ENCODE measurements at places on chromosomes 12 and 14. TPM values are rescaled to one million over a fixed set of nuclear protein-coding genes. Genes with fewer than 3 reads are reported as not detected.

Gene SCNN1A
- 0.18 TPM for total RNA-seq

Gene SLC38A2
- total RNA-seq, result 427 TPM

Gene LHX5
- not detected for total RNA-seq

Gene SLCO1B3
- total RNA-seq, result not detected

Gene AMN1
- 8.5 TPM for total RNA-seq

Gene MEG3
- total RNA-seq, result 227 TPM

Gene KRT6A
- 0.21 TPM for total RNA-seq

DNA sequence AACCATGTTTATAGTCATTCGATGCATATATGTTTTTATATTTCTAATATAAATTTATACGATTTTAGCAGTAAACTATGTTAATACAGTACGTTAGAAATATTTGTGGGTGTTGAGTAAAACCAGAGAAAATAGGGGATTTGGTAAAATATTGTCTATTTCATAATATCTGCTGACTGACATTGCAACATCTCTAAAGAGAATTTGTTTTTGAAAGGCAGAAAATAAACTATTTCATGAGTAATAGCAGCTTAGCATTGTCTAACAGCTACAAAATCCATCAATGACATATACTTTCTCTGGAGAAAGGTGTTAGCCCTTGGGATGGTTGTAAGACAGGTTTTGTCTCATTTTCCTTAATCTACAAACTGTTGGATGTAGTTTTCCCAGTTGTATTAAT lies 144.9 kb downstream of the PDE3A start:
- H3K36me3 ChIP-seq, result no peaks in the 10 kb centered on the region
- no peaks in the 10 kb centered on the region for H3K27me3 ChIP-seq
- H3K27ac ChIP-seq, result no peak overlapping the region
- no peak for DNase-seq

GRCh38 chr12:19003141-19003540 lies 126.4 kb upstream of the PLEKHA5 start:
- no peaks in the 10 kb centered on the region for H3K36me3 ChIP-seq
- peaks cover 2% of the 10 kb centered on the region for H3K27me3 ChIP-seq

GRCh38 chr12:122880668-122881067 lies 15.3 kb downstream of the VPS37B start:
- peaks cover 19% of the 10 kb centered on the region for H3K4me1 ChIP-seq
- H3K36me3 ChIP-seq, result no peaks in the 10 kb centered on the region
- H3K4me3 ChIP-seq, result no peak overlapping the region
- no peak overlapping the region for H3K27ac ChIP-seq

DNA sequence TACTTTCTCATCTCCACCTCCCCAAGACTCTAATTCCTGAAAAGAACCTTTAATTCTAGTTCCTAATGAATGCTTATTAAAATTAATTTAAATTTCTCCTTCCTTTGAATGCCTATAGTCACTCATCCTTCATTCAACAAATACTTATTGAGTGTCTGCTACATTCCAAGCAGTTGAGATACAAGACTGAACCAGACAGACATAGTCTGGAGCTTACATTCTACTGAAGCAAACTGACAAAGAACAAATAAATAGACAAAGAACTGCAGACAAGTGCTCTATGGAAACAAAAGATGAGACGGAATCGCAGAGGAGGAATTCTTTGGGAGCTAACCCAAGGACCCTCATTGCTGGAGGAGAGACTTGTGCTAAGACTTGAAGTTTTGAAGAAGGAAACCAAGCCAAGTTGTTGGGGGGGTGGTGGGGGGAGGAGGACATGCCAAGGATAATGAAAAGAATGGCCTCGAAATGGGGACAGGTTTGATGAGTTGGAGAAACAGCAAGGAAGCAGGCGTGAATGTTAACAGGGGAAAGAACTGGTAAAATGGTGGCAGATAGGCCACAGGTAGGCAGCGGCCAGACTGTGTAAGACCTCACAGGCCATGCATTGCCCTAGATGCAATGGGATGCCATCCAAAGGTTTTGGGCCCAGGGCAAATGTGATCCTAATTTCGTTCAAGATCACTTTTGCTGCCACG lies 9.7 kb upstream of the TDG start:
- H3K4me1 ChIP-seq, result peaks cover 9% of the 10 kb centered on the region
- DNase-seq, result no peak
- H3K4me3 ChIP-seq, result peak overlapping the region; percentile 60
- H3K27ac ChIP-seq, result no peak overlapping the region
- no peaks in the 10 kb centered on the region for H3K27me3 ChIP-seq
- H3K36me3 ChIP-seq, result peaks cover 12% of the 10 kb centered on the region

- H3K36me3 ChIP-seq, result no peaks in the 10 kb centered on the region
- H3K4me1 ChIP-seq, result no peaks in the 10 kb centered on the region
- H3K27me3 ChIP-seq, result peaks cover 12% of the 10 kb centered on the region
Observed at GRCh38 chr14:31527087-31527486, 34.1 kb upstream of the NUBPL start.

GRCh38 chr14:96055753-96056508 lies 16.8 kb downstream of the C14orf132 start:
- H3K4me1 ChIP-seq, result no peaks in the 10 kb centered on the region
- H3K4me3 ChIP-seq, result no peak overlapping the region
- H3K27me3 ChIP-seq, result no peaks in the 10 kb centered on the region
- no peak for DNase-seq

DNA sequence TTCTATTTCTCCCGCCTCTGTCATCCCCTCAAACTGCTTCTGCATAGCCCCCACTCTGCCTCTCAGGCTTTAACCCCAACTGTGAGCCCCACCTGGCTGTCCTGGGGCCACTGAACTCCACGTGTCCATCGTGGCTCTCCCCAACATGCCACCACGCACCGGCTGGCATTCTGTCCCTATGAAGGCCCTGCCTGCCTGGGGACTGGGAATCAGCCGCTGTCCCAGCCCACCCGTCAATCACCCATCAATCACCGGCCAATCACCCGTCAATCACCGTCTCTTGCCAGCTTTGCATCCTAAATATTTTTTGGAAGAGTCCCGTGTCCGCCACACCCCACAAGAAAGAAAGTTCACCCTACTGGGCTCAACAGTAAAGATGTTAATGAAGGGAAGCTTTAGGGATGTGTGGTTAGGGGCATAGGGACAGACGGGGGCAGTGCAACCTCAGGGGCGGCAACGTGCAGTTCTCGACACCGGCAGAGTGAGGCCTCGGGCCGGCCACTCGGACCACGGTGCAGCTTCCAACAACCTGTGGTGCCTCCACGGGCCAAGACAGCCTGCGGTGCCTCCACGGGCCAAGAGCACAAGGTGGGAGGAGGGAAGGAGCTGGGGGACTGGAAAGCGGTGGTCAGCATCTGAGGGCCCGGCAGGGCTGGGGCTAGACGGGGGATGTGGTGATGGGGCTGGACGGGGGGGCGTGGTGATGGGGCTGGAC lies 85.6 kb downstream of the GALNT9 start:
- no peak overlapping the region for H3K4me3 ChIP-seq
- H3K27me3 ChIP-seq, result no peaks in the 10 kb centered on the region
- no peaks in the 10 kb centered on the region for H3K36me3 ChIP-seq
- no peak overlapping the region for H3K27ac ChIP-seq
- no peak for DNase-seq

GRCh38 chr14:82987502-82988124 lies 1454.0 kb upstream of the SEL1L start:
- no peak for DNase-seq
- H3K27me3 ChIP-seq, result no peaks in the 10 kb centered on the region
- no peak overlapping the region for H3K4me3 ChIP-seq
- no peak overlapping the region for H3K27ac ChIP-seq

DNA sequence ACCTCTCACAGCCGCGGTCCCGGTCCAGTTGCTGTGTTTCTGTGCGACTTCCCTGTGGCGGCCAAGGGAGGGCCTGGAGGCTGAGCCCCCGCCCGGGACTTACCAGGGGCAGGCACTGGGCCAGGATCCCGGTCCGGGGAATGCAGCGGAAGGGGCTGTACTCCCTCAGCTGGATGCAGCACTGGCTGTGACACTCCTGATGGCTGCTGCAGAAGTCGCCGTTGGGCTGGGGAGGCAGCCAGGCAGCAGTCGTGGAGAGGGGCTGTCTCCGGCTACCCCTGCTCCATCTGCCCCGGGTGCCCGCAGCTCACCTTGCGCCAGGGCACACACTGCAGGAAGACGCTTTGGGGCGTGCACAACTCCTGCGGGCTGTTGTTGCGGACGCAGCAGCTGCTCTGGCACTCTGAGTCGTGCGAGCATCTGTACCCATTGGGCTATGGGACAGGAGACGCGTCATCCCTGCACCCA lies 6.2 kb downstream of the LRCOL1 start:
- peak overlapping the region; percentile 11 for H3K4me3 ChIP-seq
- H3K27me3 ChIP-seq, result peaks cover 3% of the 10 kb centered on the region
- no peaks in the 10 kb centered on the region for H3K36me3 ChIP-seq
- no peak overlapping the region for H3K27ac ChIP-seq
- peak; percentile 62 for DNase-seq

GRCh38 chr14:20683891-20684661 lies at the start of gene RNASE4:
Gene RNASE4 (plus strand): TSS chr14:20684560. CDS start chr14:20699372, 14,812 bp downstream.
- H3K27me3 ChIP-seq, result no peaks in the 10 kb centered on the region
- DNase-seq, result peak; percentile 88
- peaks cover 27% of the 10 kb centered on the region for H3K4me1 ChIP-seq
- peak within 1 kb of the TSS; percentile 97 for H3K27ac ChIP-seq
- peak within 1 kb of the TSS; percentile 84 for H3K4me3 ChIP-seq

GRCh38 chr12:95173392-95174251 lies 43.6 kb downstream of the FGD6 start:
- H3K27ac ChIP-seq, result no peak overlapping the region
- no peaks in the 10 kb centered on the region for H3K36me3 ChIP-seq
- no peak overlapping the region for H3K4me3 ChIP-seq
- H3K4me1 ChIP-seq, result peaks cover 40% of the 10 kb centered on the region

- H3K36me3 ChIP-seq, result no peaks in the 10 kb centered on the region
- no peak overlapping the region for H3K4me3 ChIP-seq
- H3K27ac ChIP-seq, result no peak overlapping the region
Observed at GRCh38 chr12:54126696-54127537, 61.9 kb downstream of the SMUG1 start.

- H3K4me3 ChIP-seq, result no peak overlapping the region
- H3K27ac ChIP-seq, result no peak overlapping the region
- no peaks in the 10 kb centered on the region for H3K27me3 ChIP-seq
- no peaks in the 10 kb centered on the region for H3K36me3 ChIP-seq
- no peak for DNase-seq
- H3K4me1 ChIP-seq, result no peaks in the 10 kb centered on the region
Observed at GRCh38 chr12:82774666-82775065, 88.0 kb downstream of the TMTC2 start.

DNA sequence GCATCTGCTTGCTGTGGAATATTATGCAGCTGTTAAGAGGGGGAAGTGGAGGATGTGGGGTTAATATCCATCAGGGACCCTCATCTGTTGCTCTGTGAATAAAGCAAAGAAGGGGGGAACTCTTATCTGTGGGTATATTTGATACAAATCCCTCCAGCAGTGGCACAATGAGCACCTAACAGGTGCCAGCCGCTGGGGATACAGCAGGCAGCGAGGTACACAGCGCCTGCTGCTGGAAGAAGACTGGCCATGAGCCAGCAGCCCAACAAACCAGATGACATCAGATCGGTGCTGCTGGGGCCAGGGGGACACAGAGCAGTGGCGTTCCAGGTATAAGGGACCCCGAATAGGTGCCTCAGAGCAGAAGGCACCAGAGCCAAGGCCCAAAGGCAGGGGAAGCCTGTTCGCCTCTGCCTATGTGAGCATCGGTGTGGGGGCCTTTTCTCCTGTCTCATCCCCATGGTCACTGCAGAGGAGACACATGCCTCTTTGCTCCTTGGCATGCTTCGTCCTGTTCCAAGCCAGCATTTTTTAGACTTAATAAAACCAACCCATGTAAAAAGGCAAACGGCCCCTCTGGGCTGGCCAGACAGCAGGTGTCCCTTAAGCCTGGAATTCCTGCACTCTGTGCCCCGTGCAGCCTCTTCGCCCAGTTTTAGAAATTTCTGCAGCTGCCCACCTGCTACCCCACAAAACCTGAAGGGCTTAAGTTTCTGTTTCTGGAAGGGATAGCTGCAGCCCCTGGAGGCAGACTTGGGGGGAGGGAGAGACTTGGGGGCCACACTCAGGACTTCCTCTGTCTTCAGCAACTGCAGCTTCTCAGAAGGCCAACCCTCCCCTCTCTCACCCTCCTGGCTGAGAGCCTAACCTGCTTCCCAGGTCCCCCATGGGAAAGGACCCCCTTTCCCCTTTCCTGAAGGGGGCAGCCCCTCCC lies 1.6 kb upstream of the CKB start:
- peaks cover 8% of the 10 kb centered on the region for H3K4me1 ChIP-seq
- H3K4me3 ChIP-seq, result no peak overlapping the region
- H3K27ac ChIP-seq, result no peak overlapping the region
- no peak for DNase-seq
- H3K27me3 ChIP-seq, result peaks cover 34% of the 10 kb centered on the region

DNA sequence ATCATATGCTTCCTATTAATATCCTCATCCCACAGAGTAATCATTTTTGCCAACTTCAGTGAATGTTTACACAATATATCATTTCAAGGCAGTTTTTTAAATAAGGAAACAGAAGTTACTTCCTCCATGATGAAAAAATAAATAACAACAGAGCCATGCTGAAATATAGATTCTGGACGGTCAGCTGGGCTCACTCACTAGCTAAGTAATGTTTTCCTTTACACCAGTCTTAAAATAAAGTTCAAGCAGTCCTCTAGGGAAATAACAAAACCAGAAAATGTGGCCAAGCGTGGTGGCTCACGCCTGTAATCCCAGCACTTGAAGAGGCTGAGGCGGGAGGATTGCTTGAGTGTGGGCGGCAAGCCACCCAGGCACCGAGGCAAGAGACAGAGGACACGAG lies 28.7 kb downstream of the AICDA start:
- no peaks in the 10 kb centered on the region for H3K36me3 ChIP-seq
- no peaks in the 10 kb centered on the region for H3K4me1 ChIP-seq
- DNase-seq, result no peak
- H3K27ac ChIP-seq, result no peak overlapping the region
- no peak overlapping the region for H3K4me3 ChIP-seq

DNA sequence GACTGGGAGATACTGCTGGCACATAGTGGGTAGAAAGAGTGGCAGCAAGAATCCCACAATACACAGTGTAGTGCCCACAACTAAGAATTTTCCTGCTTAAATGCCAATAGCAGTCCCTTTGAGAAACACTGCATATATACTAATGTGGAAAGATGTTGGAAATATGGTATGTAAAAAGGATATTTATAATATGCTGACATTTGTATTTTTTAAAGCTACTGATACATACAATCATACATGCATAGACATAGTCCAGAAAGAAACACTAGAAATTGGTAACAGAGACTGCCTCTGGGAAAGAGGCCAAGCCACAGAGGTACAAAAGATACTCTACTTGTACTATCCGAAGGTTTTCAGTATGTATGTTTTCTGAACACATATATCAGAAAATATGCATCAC lies 30.3 kb downstream of the TRIP11 start:
- H3K4me1 ChIP-seq, result no peaks in the 10 kb centered on the region
- no peak overlapping the region for H3K27ac ChIP-seq
- H3K36me3 ChIP-seq, result peaks cover 10% of the 10 kb centered on the region
- no peak overlapping the region for H3K4me3 ChIP-seq
- DNase-seq, result no peak

- no peak overlapping the region for H3K27ac ChIP-seq
- H3K36me3 ChIP-seq, result no peaks in the 10 kb centered on the region
- DNase-seq, result no peak
- H3K4me1 ChIP-seq, result no peaks in the 10 kb centered on the region
Observed at GRCh38 chr14:49134940-49135339, 451.2 kb downstream of the RPS29 start.

Measured in endothelial cell of umbilical vein (primary cell).